Heart left ventricle (tissue), 16 donors: ENCODE measurements at places on chromosomes 13 and 19. TPM values are rescaled to one million over a fixed set of nuclear protein-coding genes. Genes with fewer than 3 reads are reported as not detected.

ADGRE1 gene
- total RNA-seq, result 0.18 TPM

MEIOSIN gene
- not detected for total RNA-seq

LAIR1 gene
- 9.8 TPM for total RNA-seq

C19orf33 gene
- total RNA-seq, result 3.5 TPM

CDX2 gene
- not detected for total RNA-seq

IFNL1 gene
- total RNA-seq, result not detected

KANK2 gene
- 232 TPM for total RNA-seq

TPRX2 gene
- total RNA-seq, result not detected

CRX gene
- not detected for total RNA-seq

UHRF1 gene
- total RNA-seq, result 8.9 TPM

MAST1 gene
- not detected for total RNA-seq

TJP3 gene
- not detected for total RNA-seq

SKA3 gene
- 0.48 TPM for total RNA-seq

KIR3DL1 gene
- total RNA-seq, result not detected

RAD23A gene
- 132 TPM for total RNA-seq

DNAJC15 gene
- total RNA-seq, result 26.8 TPM

MOB3A gene
- total RNA-seq, result 30.3 TPM

ACP7 gene
- total RNA-seq, result not detected

ZNF606 gene
- 12.2 TPM for total RNA-seq

ZNF492 gene
- not detected for total RNA-seq

ERICH6B gene
- total RNA-seq, result not detected

PRKCG gene
- total RNA-seq, result not detected

TRAPPC6A gene
- 7.7 TPM for total RNA-seq

ZNF260 gene
- 7.3 TPM for total RNA-seq

NUDT15 gene
- total RNA-seq, result 12.6 TPM

KLF1 gene
- not detected for total RNA-seq

PROZ gene
- not detected for total RNA-seq
